ENCODE measurements at places on chromosomes 16 and 17. TPM values are rescaled to one million over a fixed set of nuclear protein-coding genes. Genes with fewer than 3 reads are reported as not detected.

GRCh38 chr17:18161207-18162145 lies 22.2 kb upstream of the ALKBH5 start:
- no peak for DNase-seq

GRCh38 chr16:27445502-27446175 lies 43.7 kb downstream of the IL21R start:
- DNase-seq: no peak

DNA sequence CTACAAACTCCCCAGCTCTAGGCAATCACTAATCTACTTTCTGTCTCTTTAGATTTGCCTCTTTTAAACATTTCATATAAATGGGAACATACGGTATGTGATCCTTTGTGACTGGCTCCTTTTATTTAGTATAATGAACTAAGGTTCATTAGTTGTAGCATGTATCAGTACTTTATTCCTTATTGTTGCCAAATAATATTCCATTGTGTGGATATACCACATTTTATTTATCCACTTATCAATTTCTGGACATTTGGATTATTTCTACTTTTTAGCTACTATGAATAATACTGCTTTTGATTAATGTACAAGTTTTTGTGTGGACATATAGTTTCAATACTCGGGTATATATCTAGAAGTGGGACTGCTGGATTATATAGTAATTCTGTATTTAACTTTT lies 7.9 kb downstream of the DDX19B start:
- no peak for DNase-seq

DNA sequence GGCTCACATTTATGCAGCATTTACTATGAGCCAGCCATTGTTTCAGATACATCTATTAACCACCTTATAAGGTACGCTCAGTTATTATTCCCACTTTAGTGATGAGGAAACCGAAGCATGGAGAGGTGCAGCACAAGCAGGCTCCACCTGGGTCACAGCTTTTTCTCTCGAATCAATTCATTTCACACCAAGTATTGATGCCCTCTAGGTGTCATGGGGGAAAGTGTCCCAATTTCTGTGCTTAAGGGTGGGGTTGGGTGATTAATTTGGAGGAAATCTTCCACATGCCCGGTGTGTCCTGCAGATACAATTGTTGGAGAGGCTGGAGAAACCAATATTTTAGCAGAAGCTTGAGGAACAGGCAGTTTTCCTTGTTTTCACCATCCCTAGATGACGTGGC lies 62.7 kb upstream of the DNAJA2 start:
- DNase-seq: no peak

Gene CXCL16
- total RNA-seq: 18.0 TPM

Gene FNDC8
- total RNA-seq: not detected

All from glomerular endothelial cell (primary cell).